ENCODE measurements at places on chromosomes 4 and X.

DNA sequence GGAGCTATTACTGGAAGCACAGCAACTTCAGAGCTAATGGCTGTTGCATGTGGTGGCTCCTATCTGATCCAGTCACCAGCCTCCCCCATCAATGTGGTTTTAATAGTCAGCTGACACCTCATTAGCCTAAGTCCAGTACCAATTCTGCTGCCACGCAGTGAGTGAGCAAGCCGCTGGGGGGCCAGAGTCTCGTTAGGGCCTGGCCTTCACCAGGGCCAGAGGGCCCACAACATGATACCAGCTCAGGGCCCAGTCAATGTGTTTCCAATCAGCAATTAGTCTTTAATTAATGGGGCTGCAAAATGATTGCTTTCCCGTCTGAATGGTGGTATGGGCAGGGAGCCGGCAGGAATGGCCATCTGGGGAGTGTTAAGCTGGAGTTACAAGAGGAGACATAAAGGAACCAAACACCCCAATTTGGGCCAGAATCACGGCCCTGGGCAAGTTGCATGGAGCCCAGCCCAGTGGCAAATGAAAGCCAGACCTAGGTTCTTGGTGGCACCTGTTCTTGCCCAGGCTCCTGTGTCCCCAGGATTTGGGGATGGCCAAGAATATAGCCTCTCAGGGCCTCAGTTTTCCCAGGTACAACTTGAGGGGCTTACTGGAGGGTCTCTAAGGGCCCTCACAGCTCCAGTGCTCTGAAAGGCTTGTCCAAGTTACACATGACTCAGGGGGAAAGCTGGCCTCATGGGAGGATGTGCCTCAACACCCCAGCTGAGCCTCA lies 119.2 kb downstream of the EFNB1 start:
- DNase-seq: no peak

GRCh38 chr4:112916868-112917267 lies 132.6 kb upstream of the ANK2 start:
- no peak for DNase-seq

GRCh38 chrX:40130207-40130606 lies 32.4 kb upstream of the BCOR start:
- no peak for DNase-seq

GRCh38 chr4:176123710-176124407 lies 58.2 kb downstream of the WDR17 start:
- no peak for DNase-seq

DNA sequence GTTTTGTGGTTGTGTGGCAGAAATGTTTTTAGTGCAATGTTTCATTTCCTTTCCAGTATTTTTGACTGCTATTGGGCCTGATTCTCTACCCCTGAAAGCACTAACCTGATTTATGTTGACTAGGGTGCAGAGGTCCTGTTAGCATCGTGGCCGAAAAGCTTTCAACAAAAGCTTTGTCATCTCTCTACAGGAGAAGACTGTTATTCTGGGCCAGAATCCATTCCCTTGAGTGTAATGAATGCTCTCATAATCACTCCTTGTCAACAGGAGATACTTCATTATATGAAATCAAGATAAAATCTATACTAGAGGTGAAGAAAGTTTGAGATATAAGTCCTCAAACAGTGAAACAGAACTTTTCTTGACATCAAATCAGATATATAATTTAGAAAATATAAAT lies 195.5 kb downstream of the ZNF330 start:
- no peak for DNase-seq

DNA sequence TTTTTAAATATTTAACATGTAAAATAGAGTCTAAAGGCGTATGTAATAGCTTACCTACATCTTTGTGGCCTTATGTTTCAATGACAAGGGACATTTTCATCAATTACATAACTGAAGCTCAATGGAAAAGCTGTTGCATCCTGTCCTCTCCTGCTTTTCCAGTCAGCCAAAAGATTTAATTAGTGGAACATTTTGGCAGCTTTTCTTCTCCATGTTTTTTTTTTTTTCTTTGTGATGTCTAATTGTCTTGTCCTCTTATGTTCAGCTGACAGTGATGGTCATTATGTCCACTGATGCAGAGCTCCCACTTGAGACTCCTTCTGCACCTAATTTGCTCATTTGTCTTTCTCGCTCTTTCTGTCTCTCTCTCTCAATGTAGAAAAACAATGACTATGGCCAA lies 422.2 kb downstream of the GABRG1 start:
- DNase-seq: no peak

DNA sequence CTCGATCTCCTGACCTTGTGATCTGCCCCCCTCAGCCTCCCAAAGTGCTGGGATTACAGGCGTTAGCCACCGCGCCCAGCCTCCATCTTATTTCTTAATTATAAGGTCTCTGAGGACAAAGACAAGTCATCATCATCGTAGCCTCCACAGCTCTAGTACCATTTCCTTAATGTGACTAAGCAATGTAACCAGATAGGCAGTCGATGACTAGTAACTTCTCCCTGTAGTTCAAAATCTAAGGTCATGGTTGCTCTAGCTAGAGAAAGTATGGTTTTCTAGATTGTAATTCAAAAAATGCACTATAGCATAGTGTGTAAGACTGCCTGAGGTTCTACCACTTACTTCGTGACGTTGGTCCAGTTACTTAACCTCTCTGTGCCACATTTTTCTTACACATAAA lies 6.9 kb downstream of the SLC39A8 start:
- DNase-seq: no peak

DNA sequence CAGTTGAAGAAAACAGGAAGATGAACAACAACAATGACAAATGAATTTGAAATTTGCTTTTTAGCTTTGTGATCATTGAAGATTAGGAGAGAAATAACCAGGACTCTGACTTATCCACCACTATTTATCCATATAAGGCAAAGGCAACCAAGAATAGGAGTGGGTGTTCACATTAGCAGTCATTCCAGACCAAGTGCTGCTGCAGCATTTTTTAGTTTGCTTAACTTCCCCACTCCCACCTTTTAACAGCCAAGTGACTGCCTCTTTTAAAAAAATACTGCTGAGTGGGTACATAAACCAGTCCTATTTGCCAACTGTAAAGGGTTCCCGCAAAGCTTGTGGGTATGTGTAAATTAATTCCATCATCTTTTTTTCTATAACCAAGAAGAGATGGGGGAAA lies 230.9 kb downstream of the IQCM start:
- DNase-seq: no peak

- no peak for DNase-seq
These were observed 426.5 kb upstream of the FMR1 start for GRCh38 chrX:147485207-147485606.

DNA sequence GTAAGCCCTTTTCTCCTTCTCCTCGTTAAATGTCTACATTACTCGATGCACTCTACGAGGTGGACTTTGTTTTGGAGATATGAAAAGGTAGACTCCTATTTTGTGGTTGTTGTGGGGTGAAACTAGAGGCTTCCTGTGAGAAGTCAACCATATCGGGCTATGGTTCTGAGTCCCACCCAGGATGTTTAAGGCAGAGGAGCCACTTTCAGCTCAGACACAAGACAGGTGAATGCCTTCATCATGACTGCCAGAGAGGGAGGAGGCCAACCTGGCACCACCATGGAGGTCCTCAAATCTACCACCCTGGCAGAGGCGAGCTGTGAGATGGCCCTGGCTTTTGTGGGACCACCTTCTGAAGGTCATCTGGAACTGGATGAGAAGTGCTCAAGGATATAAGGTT lies 154.4 kb upstream of the KLF3 start:
- no peak for DNase-seq

DNA sequence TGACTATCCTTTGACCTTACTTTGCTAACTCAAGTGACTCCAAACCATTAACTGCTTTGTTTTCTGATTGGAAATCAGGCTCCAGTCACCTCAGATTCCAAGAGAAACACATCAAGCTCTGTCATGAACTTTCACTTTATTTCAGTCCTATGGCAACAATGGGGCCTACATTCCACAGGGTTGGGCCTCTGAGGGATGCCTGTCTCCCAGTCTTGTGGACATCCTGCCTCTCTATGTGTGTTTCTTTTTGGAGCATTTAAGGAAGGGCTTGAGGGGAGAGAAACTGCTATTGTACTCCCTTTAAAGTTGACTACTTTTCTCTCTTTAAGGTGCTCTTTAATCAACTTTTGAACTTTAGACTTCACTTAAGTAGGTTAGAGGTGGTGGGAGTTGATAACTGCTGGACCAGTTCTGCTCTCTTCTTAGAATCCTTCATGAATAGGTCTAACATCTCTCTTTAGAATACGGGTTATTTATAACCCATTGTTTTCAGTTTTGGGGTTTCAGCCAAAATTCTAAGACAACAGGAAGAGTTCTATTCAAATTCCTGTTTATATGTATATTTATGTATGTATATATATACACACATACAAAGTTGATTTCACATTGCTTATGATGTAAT lies 274.3 kb upstream of the NR3C2 start:
- DNase-seq: no peak

DNA sequence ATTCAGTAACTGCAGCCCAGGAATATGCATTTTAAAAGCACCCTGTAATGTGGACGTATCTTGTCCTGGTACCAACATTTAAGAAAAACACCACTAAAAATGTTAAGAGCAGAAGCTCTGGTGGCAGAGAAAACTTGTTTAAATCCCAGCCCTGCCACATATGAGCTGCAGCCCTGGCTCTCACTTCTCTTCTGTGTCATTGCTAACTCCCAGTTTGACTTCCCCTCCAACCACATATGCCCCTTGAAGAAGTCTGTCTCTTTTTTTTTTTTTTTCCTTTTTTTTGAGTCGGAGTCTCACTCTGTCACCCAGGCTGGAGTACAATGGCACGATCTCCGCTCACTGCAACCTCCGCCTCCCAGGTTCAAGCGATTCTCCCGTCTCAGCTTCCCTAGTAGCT lies 14.8 kb downstream of the LHFPL1 start:
- DNase-seq: no peak

DNA sequence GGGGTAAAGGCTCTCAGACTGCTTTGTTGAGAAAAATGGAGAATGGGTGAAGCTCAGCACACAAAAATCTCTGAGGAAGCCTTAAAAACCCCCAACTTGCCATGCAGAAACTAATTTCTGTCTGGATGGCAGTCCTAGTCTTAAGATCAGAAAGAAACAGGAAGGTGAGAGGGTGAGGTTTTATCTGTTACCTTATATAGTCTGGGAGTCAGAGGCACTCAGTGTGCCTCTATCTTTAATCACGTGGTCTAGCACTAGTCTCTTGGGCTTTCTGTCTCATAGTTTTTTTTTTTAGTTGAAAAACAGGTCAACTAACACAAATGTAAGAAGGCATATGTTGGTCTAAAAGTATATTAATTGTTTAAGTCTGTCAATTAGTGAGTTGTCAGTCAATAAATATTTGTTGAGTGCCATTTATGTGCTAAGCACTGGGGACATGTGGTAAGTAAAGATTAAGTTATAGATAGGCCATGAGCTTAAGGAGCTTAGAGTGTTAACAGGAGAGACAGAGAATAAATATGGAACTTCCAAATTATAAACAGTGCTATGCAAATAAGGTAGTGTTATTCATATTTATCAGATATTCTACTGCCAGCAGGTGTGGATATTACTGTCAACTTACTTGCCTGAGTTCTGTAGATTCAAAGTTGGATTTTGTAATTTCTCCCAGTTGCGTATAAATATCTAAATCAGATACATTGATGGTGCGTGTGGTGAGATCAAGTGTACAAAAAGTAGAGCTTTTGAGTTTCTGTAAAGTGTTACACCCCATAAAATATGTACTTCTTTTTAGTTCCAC lies 7.0 kb downstream of the CYBB start:
- DNase-seq: no peak

GRCh38 chrX:7139202-7140081 lies 8.1 kb upstream of the STS start:
- no peak for DNase-seq

GRCh38 chrX:115047181-115047580 lies 29.8 kb upstream of the IL13RA2 start:
- no peak for DNase-seq

- DNase-seq: no peak
These were observed 18.0 kb downstream of the RPS6KA3 start for GRCh38 chrX:20248592-20249192.

DNA sequence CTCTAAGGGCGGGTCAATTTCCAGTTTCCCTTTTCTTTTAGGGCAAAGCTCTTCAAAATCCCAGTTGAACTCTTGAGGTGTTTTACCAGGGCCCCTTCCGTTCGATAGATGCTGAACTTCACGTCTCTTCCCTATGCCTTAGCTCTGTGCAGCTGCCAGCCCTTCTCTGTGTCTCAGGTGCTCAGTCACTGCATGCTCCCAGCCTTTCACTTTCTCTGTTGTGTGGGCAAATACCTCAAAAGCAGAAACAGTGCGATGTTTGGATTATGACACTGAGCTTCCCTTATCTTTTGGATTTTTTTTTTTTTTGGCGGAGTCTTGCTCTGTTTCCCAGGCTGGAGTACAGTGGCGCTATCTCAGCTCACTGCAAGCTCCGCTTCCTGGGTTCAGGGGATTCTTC lies 108.5 kb downstream of the CLDN22 start:
- DNase-seq: no peak

GRCh38 chrX:816411-816810 lies 185.8 kb downstream of the SHOX start:
- no peak for DNase-seq

DNA sequence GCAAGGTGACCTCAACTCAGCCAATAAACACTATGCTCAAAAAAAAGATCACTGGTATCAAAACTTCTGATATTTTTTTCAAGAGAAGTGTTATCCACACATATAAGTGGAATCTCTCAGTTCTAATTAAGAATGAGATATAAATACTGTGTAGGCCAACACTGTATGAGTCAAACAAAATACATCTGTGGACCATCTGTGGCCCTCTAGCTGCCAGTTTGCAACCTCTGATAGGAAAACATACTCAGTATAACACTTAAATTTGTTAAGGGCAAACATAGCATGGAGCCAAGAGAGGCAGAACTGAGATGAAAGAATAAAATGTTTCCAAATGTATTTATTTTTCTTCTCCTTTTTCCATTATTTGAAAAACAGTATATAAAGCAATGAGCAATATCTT lies 377.3 kb downstream of the ARAP2 start:
- DNase-seq: no peak

Measured in caudate nucleus (tissue), 63 donors.